H1 (cell line): ENCODE measurements at places on chromosomes 5 and 9.

DNA sequence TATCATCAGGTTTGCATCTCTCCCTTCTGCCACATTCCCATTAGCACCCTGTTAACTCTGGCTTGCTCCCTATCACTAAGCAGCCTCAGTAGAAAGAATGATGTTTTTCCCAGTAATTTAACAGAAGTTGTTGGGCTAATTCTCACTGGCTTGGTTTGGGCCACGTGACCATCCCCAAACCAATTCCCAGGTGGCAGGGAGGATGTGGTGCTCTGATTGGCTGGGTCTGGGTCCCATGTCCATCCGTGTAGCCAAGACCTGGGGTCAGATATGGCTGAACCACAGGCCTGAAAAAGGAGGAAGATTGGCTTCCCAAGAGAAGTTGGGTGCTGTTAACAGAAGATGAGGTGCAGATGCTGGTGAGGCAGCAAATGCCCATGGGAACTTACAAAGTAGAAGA is 122.0 kb downstream of the BOD1 start:
- H3K36me3 ChIP-seq: no peaks in the 10 kb centered on the region
- no peak for DNase-seq
- H3K4me1 ChIP-seq: peaks cover 7% of the 10 kb centered on the region
- no peak overlapping the region for H3K27ac ChIP-seq
- no peaks in the 10 kb centered on the region for H3K27me3 ChIP-seq
- no peak overlapping the region for H3K4me3 ChIP-seq

DNA sequence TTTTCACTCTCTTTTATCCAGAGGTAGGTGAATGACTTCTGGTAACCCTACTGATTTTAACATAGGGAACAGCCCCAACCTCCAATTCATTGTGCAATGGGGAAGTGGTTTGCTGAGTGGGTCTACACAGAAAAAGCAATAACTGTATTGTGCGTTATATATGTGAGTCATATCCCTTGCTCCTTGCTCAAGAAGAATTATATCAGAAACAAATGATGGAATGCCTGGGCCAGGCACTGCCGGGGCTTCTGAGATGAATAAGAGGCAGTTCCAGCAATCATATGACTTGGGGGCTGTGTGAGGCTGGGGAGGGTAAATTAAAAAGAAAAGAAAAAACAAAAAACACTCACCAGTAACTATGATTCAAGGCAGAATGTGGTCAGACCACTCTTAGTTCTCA is 79.2 kb upstream of the ABCA1 start:
- no peaks in the 10 kb centered on the region for H3K4me1 ChIP-seq
- no peaks in the 10 kb centered on the region for H3K36me3 ChIP-seq
- no peak for DNase-seq
- H3K4me3 ChIP-seq: no peak overlapping the region
- H3K27ac ChIP-seq: no peak overlapping the region
- H3K27me3 ChIP-seq: no peaks in the 10 kb centered on the region

DNA sequence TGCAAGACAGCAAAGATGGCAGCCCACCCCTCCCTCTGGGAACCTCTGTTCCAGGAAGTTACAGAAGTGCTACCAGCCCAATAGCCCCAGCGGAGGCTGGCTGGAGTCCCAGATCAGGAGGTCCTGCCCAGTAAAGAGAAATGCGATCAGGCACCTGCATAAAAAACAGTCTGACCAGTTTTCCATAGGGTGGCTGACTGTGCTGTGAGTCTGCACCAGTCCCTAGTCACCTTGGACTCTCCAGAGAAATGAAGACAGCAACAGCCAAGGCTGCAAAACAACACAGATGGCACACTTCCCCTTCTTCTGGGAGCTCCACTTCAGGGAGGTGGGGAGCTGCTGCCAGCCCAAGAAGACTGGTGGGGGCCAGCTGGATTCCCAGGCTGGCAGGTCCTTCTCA is 265.5 kb upstream of the PCSK5 start:
- DNase-seq: no peak
- no peak overlapping the region for H3K27ac ChIP-seq
- no peaks in the 10 kb centered on the region for H3K27me3 ChIP-seq
- no peak overlapping the region for H3K4me3 ChIP-seq
- no peaks in the 10 kb centered on the region for H3K36me3 ChIP-seq

DNA sequence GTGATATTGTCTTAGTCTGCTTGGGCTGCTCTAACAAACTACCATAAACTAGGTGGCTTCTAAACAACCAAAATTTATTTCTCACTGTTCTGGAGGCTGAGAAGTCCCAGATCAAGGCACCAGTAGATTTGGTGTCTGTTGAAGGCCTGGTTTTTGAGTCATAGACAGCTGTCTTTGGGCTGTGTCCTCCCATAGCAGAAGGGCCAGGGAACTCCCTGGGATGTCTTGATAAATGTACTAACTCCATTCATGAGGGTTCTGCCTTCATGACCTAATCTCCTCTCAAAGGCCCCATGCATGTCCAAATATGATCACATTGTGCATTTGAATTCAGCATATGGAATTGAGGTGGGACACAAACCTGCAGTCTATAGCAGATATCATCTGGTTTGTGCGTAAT is 121.2 kb downstream of the CHSY3 start:
- H3K36me3 ChIP-seq: no peaks in the 10 kb centered on the region
- H3K4me3 ChIP-seq: no peak overlapping the region
- no peak for DNase-seq
- no peak overlapping the region for H3K27ac ChIP-seq
- no peaks in the 10 kb centered on the region for H3K4me1 ChIP-seq
- H3K27me3 ChIP-seq: no peaks in the 10 kb centered on the region

- H3K27ac ChIP-seq: no peak overlapping the region
- DNase-seq: no peak
- H3K36me3 ChIP-seq: no peaks in the 10 kb centered on the region
- no peaks in the 10 kb centered on the region for H3K27me3 ChIP-seq
- H3K4me3 ChIP-seq: no peak overlapping the region
- H3K4me1 ChIP-seq: no peaks in the 10 kb centered on the region
Observed at GRCh38 chr9:94135222-94135621, 51.0 kb downstream of the PTPDC1 start.

DNA sequence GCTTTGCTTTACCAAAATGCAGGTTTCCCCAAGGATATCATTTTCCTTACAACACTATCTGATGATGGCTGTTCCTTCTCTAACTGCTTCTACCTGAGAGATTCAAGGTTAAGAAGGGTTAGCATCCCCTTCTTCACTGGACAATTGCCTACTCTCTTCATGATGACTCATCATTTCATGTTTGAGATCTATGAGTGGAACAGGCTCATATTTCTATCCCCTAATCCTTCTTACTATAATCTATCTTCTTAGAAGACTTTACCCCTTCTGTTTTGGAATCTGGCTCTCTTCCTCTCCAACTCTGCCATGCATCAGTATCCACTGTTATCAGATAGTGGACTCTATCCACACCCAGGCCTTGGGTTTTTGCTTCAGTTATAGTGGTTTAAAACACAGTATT is 54.3 kb downstream of the NR3C1 start:
- H3K27ac ChIP-seq: no peak overlapping the region
- no peak for DNase-seq
- no peaks in the 10 kb centered on the region for H3K36me3 ChIP-seq
- no peak overlapping the region for H3K4me3 ChIP-seq
